ENCODE measurements at places on chromosomes 16 and 17. TPM values are rescaled to one million over a fixed set of nuclear protein-coding genes. Genes with fewer than 3 reads are reported as not detected.
A peak's percentile ranks its signal among the peaks of the same experiment; 100 is the strongest.

GP2 gene
- total RNA-seq, result 2.5 TPM

CRYBA1 gene
- not detected for total RNA-seq

CETP gene
- total RNA-seq, result 0.35 TPM

ZNF785 gene
- 14.7 TPM for total RNA-seq

NETO2 gene
- 43.1 TPM for total RNA-seq

DYNC1LI2 gene
- total RNA-seq, result 217 TPM

- no peak for DNase-seq
These were observed 44.9 kb downstream of the PEMT start for GRCh38 chr17:17546399-17547185.

- no peak for DNase-seq
These were observed 39.2 kb downstream of the CYLD start for GRCh38 chr16:50781043-50781442.

GRCh38 chr16:80309178-80309577, 231.6 kb upstream of the DYNLRB2 start:
- DNase-seq, result no peak

GRCh38 chr16:89727406-89728120, 6.2 kb downstream of the ZNF276 start:
- DNase-seq, result no peak

- DNase-seq, result no peak
These were observed 502.8 kb downstream of the HS3ST4 start for GRCh38 chr16:26194526-26194925.

GRCh38 chr17:78883089-78883532, 19.9 kb downstream of the CEP295NL start:
- DNase-seq, result no peak

- no peak for DNase-seq
These were observed 163.6 kb downstream of the SHISA6 start for GRCh38 chr17:11404431-11405276.

GRCh38 chr16:30870904-30871303, 23.0 kb downstream of the BCL7C start:
- DNase-seq, result no peak

DNA sequence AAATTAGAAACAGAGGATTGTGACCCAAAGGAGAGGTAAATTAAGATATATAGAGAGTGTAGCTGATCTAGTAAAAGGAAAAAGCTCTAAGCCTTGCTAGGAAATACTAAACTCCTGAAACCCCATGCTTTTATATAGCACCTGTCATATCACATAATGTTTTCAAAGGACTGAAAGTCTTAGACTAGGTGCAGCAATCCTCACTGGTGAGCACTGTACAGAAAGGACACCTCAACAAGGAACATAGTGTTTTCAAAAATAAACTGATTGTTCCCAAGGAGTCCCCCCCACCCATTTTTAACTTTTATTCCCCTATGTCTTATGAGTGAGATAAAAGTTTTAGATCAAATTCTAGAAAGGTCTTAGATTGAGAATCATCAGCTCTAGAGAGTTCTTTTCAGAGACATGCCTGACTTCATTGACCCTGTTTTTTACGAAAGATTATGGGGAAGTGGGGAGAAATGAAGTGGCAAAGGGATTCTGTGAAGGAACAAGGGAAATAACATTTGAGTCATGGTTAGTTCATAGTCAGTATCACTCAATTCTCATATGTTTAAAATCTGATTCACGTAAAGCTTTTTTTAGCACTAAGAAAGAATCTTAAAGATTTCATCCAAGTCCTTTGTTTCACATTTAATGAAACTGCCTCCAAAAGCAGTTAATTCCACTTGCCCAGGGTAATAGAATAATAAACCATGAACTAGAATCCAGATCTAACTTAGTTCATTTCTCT, 166.4 kb downstream of the CYB561 start:
- DNase-seq, result no peak

DNA sequence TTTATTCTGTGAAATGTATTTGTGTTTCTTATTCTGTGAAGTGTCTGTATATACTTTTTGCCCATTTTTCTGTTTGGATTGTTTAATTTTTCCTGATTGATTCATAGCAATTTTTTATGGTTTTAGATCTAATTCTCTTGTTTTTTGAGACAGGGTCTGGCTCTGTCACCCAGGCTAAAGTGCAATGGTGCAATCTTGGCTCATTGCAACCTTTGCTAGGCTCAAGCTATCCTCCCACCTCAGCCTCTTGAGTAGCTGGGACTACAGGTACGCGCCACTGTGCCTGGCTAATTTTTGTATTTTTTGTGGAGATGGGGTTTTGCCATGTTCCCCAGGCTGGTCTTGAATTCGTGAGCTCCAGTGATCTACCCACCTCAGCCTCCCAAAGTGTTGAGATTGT, 31.5 kb downstream of the NF1 start:
- DNase-seq, result no peak

DNA sequence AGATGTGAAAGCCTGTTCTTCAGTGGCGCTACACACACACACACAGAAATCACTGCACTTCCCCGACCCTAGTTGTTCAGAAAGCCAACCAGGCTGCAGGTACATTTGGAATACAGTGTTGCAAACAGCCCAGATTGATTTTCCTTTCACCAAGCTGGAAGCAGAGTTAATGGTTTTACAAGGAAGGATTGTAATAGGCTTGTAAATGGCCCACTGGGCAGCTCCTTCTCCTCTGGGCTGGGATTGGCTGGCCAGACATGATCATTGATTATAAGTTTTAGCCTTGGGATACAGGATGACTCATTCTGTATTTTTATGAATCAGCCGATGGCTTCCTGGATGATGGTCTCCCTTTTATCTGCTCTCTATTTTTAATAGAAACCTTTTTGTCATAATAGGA, 2.5 kb downstream of the VAT1L start:
- no peak for DNase-seq

- no peak for DNase-seq
These were observed 19.8 kb downstream of the MPG start for GRCh38 chr16:97822-98221.

DNA sequence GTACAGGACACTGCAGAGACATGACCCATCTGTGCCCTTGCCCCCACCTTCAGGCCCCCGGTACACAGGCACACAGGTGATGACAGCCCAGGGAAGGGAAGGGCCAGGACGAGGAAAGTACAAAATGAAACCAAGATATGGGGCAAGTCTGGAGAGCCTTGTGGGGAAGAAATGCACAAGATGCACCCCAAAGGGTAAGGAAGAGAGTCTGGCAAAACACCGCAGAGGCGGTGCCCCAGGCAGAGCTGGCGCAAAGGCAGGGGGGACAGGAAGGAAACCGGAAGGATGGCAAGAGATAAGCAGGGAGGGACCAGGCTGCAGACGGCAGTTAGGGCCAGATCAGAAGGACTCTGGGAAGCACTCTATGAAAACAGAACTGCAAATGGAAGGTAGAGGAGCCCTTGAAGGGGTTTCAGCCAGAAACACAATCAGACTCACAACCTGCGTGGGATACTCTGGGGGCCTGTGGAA, 81.4 kb downstream of the SLC39A11 start:
- no peak for DNase-seq

- DNase-seq, result no peak
These were observed 83.5 kb downstream of the BANP start for GRCh38 chr16:88034770-88035169.

DNA sequence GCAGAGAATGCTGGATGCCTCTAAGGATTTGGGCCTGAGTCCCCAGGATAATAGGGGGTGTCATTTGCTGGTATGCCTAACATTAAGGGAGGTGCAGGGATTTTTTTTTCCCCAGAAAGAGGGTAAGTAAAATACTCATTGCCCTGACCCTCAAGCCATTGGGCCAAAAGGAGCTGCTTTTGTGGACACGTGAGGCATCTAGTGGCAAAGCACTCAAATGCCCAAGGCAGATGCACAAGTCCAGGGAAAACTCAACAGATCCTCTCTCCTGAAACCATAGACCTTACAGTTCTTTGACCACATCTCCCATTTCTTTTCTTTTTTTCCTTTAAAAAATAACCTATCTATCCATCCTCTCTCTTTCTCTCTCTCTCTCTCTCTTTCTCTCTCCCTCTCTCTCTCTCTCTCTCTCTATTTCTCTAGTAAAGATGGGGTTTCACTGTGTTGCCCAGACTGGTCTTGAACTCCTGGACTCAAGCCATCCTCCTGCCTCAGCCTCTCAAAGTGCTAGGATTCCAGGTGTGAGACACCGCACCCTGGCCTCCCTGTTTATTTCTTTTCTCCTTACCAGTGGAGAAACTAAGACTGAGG, 11.8 kb downstream of the IRX5 start:
- no peak for DNase-seq

- DNase-seq, result peak; percentile 65
These were observed 3.3 kb upstream of the N4BP1 start for GRCh38 chr16:48613061-48613957.
